MM.1S (cell line): ENCODE measurements at places on chromosomes 16 and 17.

DNA sequence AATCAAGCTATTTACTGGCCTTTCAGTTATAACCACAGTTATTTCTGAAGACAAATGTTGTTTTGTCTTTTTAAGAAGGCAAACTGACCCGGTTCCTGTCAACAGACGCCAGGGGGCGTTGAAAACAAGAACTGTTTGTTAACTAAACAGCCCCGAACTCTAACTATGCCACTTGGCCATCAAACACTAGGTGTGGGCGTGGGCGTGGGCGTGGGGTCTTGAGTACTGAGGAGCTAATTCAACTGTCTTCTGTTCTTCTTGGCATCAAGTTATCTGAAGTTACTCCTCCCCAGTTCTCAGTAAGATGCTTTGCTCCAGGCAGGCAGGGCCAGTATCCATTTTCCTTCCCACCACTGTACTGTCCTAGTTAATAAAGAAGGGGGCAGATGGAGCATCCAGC, 63.3 kb upstream of the MTMR4 start:
- peak; percentile 84 for DNase-seq

DNA sequence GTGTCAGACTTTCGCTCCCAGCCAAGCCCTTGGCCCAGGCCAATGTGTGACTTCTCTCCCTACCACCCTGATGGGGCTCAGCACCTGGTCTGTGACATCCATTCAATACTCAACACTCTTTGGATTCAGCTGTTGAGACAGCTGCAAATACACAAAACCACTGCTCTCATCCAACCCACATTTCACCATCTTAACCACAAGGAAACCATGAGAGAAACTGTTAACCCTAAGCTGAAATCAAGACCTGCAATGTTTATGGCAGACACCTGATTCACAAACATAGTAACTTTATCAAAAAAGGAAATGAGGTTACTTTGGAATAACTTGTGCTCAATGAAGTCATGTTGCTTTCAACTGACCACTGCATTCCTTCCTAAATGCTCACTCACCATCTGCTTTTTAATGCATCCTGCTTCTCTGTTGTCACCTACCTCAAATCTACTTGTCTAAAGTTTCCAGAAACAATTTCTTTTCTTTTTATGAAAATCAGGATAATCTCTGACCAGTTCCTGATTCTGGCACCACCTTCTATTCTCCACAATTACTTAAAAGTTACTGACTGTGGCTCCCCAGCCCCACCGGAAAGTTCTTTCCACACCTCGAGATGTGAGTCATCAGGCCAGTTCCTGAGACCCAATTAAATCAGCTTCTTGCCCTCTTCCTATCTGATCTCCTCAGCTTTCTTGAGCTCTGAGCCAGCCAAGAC, 88.2 kb downstream of the NOG start:
- DNase-seq, result peak; percentile 90

DNA sequence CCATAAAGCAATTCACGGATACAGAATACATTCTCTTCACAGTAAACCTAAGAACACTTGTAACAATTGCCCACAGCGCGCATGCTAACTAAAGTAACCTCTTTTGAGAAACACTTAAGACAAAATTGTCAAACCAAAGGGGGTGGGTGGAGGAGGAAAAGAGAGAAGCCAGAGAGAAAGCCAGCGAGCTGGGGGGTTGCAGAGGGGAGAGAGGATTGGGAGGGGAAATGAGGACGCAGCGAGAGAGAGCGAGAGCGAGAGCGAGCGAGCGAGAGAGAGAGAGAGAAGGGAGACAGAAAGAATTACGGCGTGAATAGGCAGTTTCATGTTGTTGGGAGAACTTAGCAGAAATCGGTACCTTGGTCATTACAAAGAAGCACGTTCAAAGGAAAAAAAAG, 1.6 kb upstream of the HOXB7 start:
- no peak for DNase-seq

DNA sequence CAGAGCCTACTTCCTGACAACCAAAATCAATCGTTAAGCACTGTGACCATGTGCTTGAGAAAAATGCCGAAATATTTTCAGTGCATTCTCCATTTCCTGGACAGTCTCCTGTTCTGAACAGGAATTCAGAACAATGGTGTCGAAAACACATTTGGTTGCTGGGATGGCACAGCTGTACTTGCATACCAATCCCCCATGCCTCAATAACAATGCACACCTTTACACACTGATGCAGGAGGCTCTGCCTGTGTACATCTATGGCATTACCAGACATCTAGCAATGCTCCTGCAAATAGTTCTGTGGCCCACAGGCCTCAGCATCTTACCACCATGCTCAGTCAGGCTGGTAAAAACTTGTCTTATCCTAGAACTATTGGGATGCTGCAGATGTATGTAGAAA, 6.2 kb downstream of the CHTF8 start:
- DNase-seq, result no peak

- no peak for DNase-seq
These were observed 101.3 kb upstream of the CHMP6 start for GRCh38 chr17:80890196-80890920.

GRCh38 chr17:673200-673681, 41.4 kb downstream of the VPS53 start:
- DNase-seq, result no peak

DNA sequence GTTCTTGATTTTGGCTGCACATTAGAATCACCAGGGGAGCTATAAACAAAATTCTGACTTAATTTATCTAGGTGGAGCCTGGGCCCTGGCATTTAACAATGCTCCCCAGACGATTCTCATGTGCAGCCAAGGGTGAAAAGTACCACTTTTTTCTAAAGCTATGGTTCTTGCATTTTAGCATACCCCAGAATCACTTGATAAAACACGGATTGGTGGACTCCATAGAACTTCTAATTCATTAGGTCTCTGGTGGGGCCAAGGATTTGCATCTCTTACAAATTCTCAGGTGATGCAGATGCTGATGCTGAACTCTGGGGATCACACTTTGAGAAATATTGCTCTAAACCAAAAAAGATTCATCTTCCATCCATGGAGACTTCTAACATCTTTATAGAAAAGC, 74.5 kb downstream of the RPGRIP1L start:
- DNase-seq, result no peak

- no peak for DNase-seq
These were observed 17.0 kb downstream of the CLUH start for GRCh38 chr17:2694381-2695242.

- no peak for DNase-seq
These were observed 1.4 kb upstream of the AMZ2 start for GRCh38 chr17:68246271-68247028.

GRCh38 chr17:42049834-42050392, 488 bp downstream of the C17orf113 start:
- DNase-seq, result no peak

DNA sequence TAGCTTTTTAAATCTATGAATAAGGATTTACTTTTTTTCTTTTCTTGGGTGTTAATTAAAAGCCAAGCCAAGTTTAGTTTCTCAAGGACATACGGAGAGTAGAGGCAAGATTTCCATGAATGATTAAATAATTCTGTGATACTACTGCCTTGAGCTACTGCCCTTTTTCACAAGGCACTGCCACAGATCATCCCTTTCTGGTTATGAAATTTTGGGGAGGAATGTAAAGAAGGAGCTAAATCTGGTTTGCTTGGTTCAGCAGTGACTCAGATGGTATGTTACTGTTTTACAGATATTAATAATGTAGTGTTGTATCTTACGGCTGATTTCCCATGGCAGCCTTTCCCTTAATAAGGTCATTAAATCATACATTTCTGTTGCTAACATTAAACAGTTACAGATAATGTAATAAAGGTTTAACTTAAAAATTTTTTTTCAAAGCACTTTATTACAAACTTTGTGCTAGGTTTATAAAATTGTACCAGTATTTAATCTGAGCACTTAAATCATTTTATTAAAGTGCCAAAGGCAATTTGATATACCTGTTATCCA, 2.6 kb downstream of the WSB1 start:
- no peak for DNase-seq

DNA sequence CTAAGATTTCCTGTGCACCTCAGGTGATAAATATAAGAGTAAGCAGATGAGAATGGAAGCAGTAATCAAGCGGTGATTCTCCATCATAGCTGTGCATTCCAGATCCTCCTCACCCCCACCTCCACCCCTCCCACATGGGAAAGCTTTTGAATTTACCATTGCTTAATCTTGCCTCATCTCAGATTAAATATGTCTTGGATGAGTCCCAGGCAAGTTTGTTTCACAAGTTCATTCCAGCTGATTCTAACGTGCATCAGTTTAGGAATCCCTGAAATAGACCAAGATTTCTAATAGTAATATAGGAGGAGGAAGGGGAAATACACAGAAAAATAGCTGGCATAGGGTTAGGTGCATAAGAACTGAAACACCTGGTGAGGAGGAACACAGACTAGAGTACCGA, 396.2 kb upstream of the KIF2B start:
- DNase-seq, result no peak

- DNase-seq, result no peak
These were observed 95.2 kb upstream of the COX10 start for GRCh38 chr17:13973960-13974651.

GRCh38 chr17:48294020-48294805, 135.8 kb downstream of the SKAP1 start:
- no peak for DNase-seq

GRCh38 chr16:63612462-63613227, 1509.2 kb downstream of the CDH11 start:
- no peak for DNase-seq

- no peak for DNase-seq
These were observed 35.0 kb downstream of the MAPT start for GRCh38 chr17:45929344-45929743.
